ENCODE measurements at places on chromosomes 2 and 18. TPM values are rescaled to one million over a fixed set of nuclear protein-coding genes. Genes with fewer than 3 reads are reported as not detected.

CCNYL1 gene
- total RNA-seq = 13.4 TPM

APOB gene
- total RNA-seq = not detected

CLEC4F gene
- total RNA-seq = 5.0 TPM

INPP5D gene
- total RNA-seq = 14.2 TPM

DNA sequence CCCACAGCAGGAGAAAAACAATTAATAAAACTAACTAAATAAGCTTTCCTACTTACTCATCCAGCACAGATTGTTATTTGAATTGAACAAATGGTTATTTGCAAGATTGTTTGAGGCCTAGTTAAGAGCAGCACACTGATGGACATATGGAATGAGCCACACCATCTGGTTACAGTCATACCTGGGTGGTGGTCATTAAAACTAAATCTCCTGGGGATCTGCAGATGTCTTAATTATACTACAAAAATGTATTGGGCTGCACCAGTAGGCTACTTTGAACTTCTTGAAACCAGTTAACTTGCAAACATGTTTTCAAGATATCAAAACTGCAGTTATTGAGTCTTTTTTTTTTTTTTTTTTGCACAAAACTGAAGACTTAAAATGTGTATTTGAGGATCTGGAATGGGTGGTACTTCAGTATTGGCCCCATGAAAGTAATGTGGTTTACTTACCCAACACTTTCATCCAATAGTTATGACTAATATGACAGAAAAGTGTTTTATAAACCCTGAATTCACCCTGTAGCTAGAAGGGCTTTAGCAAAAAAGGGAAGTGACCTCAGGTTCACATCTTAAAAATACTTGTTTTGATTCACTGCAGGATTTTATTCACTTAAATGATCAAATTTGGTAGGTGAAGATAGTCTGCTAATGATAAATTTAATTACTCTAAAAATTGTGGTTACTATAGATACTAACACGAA, 10.8 kb downstream of the AGFG1 start:
- DNase-seq = no peak

- DNase-seq = no peak
Observed at GRCh38 chr2:159106109-159106508, 137.7 kb downstream of the TANC1 start.

ARHGAP25 gene
- total RNA-seq = 6.6 TPM

INO80B gene
- 63.3 TPM for total RNA-seq

Measured in uterus (tissue), 4 donors.